NCI-H1436 treated with DMSO at 0.1 percent for 48 hours (cell line): ENCODE measurements at places on chromosomes 5 and 9.

- DNase-seq, result no peak
Measured at GRCh38 chr9:91033797-91034196, 232.2 kb downstream of the SYK start.

DNA sequence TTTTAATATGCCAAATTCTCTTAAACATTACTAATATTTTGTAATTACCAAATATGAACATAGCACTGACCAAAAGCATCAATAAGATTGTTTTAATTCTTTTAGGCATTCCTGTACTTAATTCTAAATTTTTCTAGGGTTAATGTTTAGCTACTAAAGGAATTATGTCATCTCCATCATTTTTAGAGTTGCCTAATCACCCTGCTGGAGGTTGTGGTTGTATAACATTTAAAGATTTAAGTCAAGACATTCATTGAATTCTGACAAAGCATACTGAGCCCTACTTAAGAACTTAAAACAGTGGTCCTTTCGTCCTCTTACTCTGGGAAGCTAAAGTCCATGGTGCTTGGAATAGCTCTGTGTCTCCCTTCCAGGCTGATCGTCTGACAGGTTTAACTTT lies 28.1 kb upstream of the DAB2 start:
- no peak for DNase-seq

DNA sequence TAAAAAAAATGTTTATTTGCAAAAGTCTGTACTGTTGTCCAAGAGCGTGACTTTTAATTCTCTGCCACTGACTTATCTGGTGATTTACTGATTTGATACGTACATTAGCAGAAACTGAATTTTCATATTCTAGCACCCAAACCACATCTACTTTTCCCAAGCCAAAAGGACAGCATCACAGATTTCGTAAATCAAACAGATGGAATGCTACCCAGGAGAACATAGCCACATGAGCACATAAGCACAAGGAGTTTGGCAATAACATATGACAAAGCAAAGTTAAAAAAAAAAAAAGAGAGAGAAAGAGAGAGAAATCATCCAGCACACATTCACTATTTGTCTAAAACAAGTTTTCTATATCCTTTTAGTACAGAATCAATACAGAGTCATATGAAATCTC lies 83.7 kb downstream of the HINT1 start:
- DNase-seq, result no peak

- no peak for DNase-seq
Measured at GRCh38 chr5:73160239-73160671, 12.7 kb upstream of the TMEM174 start.

- DNase-seq, result no peak
Measured at GRCh38 chr5:178507151-178507932, 82.9 kb downstream of the COL23A1 start.

- no peak for DNase-seq
Measured at GRCh38 chr9:133978899-133979272, 13.2 kb downstream of the VAV2 start.

- no peak for DNase-seq
Measured at GRCh38 chr9:133516961-133517350, 7.8 kb downstream of the MYMK start.

DNA sequence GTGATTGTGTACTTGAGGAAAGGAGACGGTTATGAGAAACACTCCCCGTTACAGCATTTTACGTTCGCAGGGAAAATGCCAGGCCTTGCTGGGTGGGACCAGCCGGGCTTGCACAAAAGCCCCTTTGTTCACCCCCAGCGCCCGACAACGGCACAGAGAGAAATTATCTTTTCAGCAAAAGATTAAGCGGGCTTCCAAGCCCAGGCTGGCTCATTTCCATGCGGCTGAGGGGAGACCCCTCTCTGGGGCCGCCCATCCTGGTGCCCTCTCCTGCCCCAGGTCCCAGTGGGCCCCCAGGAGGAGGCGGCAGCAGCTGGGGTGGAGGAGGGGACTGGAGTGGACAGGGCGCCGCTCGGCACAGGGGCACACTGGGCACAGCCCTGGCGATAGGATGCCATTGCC lies 50.8 kb upstream of the NOTCH1 start:
- DNase-seq, result no peak

- no peak for DNase-seq
Measured at GRCh38 chr5:53052499-53052898, 57.1 kb downstream of the MOCS2 start.

DNA sequence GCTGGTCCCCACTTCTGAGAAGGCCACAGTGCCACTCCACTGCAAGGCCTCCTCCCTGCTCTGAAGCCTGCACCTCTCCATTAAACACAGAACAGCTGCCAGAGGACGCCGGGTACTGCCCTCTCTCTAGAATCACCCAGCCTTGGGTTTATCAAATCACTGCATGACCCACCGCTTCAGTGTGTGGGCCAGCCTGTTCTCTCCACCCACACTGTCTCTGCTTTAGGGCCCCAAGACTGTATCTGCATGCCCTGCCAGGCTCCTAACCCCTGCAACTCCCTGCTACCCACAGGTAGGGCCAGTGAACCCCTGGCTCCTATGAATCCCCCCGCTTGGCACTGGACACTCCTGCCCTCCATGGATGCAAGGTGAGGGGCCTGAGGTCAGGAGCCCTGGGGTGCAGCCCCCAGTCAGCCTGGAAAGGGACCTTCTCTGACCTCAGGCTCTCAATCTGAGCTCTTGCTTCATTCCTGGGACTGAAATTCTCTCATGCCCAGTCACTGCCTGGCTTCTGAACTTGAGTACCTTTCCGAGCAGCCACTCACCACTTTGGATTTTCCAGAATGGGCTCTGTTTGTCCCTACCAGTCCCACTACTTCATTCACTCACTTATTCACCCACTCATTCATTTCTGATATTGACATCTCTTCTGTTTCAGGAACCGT lies 206.3 kb downstream of the GABBR2 start:
- no peak for DNase-seq

DNA sequence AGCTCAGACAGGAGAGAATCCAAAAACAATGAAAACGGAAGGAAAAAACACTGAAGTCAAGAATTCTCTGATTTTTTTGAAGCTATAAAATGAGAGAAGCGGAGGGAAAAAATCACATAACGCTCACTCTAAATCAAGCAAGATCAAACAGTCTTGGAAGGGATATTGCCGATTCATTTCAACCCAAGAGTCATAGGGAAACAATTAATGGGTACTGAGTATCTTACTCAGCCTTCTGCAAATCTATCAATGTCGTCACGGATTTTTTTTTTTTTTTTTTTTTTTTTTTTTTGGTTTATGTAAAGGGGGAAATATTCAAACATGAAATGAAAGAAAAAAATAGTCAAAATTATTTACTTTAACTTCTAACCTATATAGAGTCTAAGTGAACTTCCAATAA lies 9.5 kb downstream of the MEF2C start:
- no peak for DNase-seq

- DNase-seq, result no peak
Measured at GRCh38 chr5:76542241-76542640, 81.0 kb downstream of the F2RL2 start.

DNA sequence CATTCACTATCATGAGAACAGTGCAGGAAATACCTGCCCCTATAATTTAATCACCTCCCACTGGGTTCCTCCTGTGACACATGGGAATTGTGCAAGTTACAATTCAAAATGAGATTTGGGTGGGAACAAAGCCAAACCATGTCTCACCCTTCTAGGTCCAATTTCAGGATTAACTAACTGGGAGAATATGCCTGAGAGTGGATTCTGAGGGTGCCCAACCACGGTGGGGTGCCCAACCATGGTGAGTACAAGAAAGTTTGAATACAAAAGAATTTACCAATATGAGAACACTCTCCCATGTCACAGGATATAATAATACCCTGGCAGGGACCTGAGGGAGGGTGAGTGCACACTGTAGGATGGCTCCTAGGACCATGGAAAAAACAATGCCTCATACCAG lies 17.2 kb upstream of the GDA start:
- no peak for DNase-seq

GRCh38 chr9:89432986-89433530 lies 64.9 kb downstream of the SEMA4D start:
- no peak for DNase-seq

- no peak for DNase-seq
Measured at GRCh38 chr5:108711898-108712297, 35.8 kb upstream of the FER start.

- DNase-seq, result no peak
Measured at GRCh38 chr9:114900942-114901802, 29.2 kb downstream of the TNFSF8 start.

DNA sequence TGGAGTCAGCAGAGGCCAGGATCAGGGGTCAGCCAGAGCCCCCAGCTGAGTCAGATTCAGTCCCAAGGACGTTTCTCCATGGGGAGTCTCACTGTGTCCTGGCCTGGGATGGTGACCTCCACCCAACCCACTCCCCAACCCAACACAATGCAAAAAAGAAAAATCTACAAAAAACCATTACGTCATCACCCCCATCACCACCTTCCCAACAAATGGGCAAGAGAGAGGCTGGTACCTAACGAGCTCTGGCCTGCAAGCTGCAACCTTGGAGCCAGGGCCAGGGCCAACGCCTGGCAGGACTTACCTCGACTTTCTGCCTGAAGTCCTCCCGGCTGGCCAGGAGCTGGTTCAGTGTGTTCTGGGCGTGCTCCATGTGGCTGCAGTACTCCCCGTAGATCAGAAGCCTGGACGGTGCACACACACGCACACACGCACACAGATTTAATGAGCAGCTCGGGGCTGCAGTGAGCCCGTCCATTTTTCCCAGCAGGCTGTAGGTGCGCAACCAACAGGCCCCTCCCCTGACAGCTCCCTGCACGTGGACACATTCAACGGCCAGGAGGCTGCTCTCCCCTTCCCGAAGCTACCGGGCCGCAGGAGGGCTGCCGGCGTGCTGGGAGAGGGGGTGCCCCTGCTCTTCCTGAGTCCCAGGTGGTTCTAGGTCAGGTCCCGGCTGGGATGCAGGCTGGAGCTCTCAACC lies 59.4 kb upstream of the SARDH start:
- no peak for DNase-seq

GRCh38 chr5:61619777-61620518 lies 287.9 kb downstream of the ZSWIM6 start:
- no peak for DNase-seq

DNA sequence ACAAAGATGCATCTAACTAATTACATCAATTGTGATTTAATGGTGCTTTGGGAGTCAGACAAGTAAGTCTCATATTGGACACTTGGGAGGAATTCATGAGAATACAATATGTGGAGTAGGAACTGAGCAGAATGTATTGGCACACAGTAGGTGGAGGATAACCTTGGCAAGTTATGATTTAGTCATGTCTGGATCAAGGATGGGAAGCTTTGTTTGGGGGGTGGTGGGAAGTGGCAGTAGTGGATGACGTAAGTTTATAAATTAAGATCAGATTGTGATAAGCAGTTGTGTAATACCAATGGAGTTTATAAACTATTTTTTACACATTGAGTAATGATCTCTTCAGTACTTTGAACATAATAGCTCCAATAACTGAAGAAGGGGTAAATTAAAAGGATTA lies 67.0 kb downstream of the SGCD start:
- DNase-seq, result no peak

GRCh38 chr5:84436866-84437265 lies 52.2 kb upstream of the EDIL3 start:
- no peak for DNase-seq

DNA sequence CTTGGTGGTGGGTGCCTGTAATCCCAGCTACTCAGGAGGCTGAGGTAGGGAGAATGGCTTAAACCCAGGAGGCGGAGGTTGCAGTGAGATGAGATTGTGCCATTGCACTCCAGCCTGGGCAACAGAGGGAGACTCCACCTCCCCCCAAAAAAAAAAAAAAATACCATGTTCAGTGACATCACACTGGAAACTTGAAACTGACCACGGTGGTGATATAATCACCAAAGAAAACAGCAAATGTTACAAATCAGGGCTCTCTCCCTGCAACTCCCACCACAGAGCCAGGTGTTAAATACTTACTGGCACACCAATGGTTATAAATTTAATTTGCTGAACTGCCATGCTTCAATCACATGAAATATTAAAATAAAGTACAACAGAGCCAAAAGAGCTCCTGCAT lies 81.4 kb downstream of the ZNF608 start:
- no peak for DNase-seq

GRCh38 chr5:73668486-73669111 lies 42.6 kb downstream of the ARHGEF28 start:
- no peak for DNase-seq

DNA sequence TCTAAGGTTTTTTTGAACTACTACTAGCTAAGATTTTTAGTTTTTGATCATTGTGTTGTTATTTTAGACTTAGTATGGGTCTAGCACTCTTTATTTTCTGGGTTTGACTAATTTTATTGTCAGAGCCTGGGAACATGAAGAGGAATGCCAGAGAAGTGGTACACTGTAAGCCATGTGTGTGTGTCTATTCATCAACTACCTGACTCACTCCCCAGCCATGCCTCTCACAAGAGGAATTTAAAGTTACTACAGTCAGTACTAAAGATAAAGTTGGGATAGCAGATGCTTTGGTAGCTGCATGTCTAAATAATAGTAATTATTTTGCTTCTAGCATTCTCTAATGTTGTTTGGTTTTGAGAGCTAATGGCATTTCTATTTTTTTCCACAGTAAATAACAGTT lies 264.8 kb downstream of the CSNK1G3 start:
- DNase-seq, result no peak

- no peak for DNase-seq
Measured at GRCh38 chr5:79936646-79937216, 54.3 kb downstream of the MTX3 start.

DNA sequence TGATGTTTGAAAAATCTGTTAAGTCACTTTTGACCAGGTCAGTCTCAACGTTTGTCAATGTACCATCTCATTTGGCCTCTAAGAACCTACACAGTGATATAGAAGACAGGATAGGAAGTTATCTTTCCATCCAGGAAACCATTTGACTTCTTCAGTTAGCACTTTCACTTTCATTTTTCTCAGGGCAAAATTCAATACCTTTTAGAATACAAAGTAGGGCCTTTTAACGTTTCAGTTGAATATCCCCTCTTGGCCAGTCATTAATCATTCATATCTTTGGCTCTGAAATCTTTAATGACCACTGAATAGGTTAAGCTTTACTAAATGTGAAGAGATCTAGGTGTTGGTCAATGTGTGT lies 101.1 kb upstream of the GNAQ start:
- DNase-seq, result no peak
